ENCODE measurements at places on chromosomes 7 and 10.

DNA sequence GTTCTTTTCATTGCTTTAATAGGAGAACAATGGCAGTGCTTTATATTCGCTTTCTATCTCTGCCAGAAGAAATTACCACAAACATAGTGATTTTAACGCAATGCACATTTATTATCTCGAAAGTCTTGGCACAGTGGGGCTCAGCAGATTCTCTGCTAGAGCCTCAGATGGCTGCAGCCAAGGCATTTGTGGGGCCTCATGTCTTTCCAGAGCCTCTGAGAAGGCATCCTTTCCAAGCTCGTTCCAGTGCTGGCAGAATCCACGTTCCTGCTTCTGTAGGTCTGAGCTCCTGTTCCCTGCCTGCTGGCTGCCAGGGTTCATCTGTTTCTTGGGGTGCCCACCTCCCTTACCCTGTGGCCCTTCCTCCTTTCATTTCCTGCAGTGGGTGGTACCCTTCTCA, 60.2 kb downstream of the LRRC18 start:
- no peak for DNase-seq

DNA sequence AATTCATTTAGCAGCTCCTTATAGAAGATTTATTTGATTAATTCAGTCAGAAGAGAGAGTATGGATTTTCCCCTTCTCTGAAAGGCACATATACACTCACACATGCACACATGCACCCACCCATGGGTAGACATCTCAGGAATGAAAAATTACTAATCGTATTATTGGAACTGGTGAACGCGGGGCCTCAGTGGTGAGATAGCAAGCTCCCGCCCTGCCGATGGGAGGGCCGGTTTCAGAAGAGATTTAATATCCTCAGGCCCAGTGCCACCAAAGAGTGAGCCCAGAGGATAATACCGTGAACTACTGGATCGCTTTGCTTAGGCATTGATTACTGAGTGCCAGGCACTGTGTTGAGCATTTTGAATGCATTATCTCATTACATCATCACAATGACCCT, 38.0 kb upstream of the EMX2 start:
- DNase-seq, result no peak

- no peak for DNase-seq
These were observed 7.8 kb downstream of the EBF3 start for GRCh38 chr10:129956286-129956670.

GRCh38 chr10:133226251-133226808, 3.7 kb upstream of the UTF1 start:
- DNase-seq, result no peak
